ENCODE measurements at places on chromosomes 2 and 18. TPM values are rescaled to one million over a fixed set of nuclear protein-coding genes. Genes with fewer than 3 reads are reported as not detected.

The NTSR2 gene
- polyA plus RNA-seq: not detected

The RNPEPL1 gene
- 26.4 TPM for polyA plus RNA-seq

The DNAJC5G gene
- not detected for polyA plus RNA-seq

The SERPINB4 gene
- polyA plus RNA-seq: not detected

The REG1B gene
- not detected for polyA plus RNA-seq

The COL6A3 gene
- 0.10 TPM for polyA plus RNA-seq

The RAPH1 gene
- polyA plus RNA-seq: 5.5 TPM

The DCAF17 gene
- polyA plus RNA-seq: 11.5 TPM

The CTAGE1 gene
- not detected for polyA plus RNA-seq

The TM4SF20 gene
- polyA plus RNA-seq: 59.3 TPM

The C2orf66 gene
- 0.05 TPM for polyA plus RNA-seq

The FAP gene
- 0.21 TPM for polyA plus RNA-seq

The LRRC30 gene
- not detected for polyA plus RNA-seq

The ANKRD62 gene
- polyA plus RNA-seq: not detected

The GPR55 gene
- polyA plus RNA-seq: not detected

The THUMPD2 gene
- 13.8 TPM for polyA plus RNA-seq

The IL1RL2 gene
- not detected for polyA plus RNA-seq

The IMPA2 gene
- 65.3 TPM for polyA plus RNA-seq

The EVA1A gene
- polyA plus RNA-seq: 13.5 TPM

The GALNT3 gene
- not detected for polyA plus RNA-seq

The LYG1 gene
- 2.9 TPM for polyA plus RNA-seq

The DOK6 gene
- polyA plus RNA-seq: not detected

The UPP2 gene
- polyA plus RNA-seq: not detected

The EMX1 gene
- polyA plus RNA-seq: not detected

The MYO7B gene
- 0.08 TPM for polyA plus RNA-seq

The CCDC74B gene
- polyA plus RNA-seq: 4.8 TPM
